Stimulated activated CD4-positive, alpha-beta T cell treated with anti-CD3 and anti-CD28 coated beads, Interleukin-12 subunit alpha, Interleukin-12 subunit beta, amount 100 ng/mL, for 4 hours (primary cell): ENCODE measurements at places on chromosomes 5 and 9.

GRCh38 chr9:21081999-21082398, 4.3 kb upstream of the IFNB1 start:
- no peak for DNase-seq

DNA sequence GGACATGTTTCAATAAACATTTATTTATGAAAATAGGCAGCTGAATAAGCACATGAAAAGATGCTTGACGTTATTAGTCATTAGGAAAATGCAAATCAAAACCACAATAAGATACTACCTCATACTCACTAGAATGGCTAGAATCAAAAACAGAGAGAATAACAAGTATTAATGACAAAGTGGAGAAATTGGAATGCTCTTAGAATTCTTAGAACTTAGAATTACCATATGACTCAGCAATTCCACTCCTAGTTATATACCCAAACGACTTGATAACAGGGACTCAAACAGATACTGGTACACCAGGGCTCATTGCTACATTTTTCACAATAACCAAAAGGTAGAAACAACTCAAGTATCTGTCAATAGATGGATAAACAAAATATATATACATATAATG, 15.1 kb upstream of the TRIM36 start:
- DNase-seq, result no peak

DNA sequence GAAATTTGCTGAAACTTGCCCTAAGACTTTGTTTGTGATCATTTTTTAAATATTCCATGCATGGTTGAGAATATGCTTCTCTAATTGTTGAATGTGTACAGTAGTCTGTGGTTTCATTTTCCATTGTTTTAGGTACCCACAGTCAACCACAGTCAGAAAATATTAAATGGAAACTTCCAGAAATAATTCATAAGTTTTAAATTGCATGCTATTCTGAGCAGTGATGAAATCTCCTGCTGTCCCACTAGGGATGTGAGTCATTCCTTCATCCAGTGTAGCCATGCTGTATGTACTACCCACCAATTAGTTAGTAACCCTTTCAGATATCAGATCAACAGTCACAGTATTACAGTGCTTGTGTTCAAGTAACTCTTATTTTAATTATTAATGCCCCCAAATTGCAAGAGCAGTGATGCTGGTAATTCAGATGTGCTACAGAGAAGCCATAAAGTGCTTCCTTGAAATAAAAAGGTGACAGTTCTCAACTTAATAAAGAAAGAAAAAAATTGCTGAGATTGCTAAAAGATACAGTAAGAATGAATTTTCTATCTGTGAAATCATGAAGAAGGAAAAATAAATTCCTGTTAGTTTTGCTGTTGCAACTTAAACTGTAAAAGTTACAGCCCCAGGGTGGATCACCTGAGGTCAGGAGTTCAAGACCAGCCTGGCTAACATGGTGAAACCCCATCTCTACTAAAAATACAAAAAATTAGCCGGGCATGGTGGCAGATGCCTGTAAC, 79.9 kb upstream of the FBXL17 start:
- DNase-seq, result no peak

- DNase-seq, result no peak
Measured at GRCh38 chr9:76887951-76888350, 18.0 kb downstream of the PRUNE2 start.

DNA sequence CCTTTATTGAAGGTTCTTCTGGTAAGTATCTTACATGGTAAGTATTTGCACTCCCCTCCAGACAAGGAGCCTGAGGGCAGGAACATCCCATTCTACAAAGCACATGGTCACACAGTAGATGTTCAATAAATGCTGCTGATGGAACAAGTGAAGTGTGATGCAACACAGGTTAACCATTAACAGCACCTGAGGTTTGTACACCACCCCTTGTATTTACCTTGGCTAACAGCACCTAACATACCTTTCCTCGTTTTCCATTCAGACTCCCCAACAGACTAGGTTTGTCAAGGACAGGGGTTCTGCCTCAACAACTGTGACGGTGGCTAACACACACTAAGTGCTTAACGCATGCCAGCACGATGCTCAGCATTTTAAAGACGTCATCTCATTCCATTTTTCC, 213.6 kb downstream of the MAPKAP1 start:
- no peak for DNase-seq

GRCh38 chr5:131810510-131811249, 13.9 kb upstream of the FNIP1 start:
- no peak for DNase-seq

- no peak for DNase-seq
Measured at GRCh38 chr5:35046774-35047173, 975 bp downstream of the AGXT2 start.

- no peak for DNase-seq
Measured at GRCh38 chr9:93297659-93298497, 113.9 kb downstream of the WNK2 start.

DNA sequence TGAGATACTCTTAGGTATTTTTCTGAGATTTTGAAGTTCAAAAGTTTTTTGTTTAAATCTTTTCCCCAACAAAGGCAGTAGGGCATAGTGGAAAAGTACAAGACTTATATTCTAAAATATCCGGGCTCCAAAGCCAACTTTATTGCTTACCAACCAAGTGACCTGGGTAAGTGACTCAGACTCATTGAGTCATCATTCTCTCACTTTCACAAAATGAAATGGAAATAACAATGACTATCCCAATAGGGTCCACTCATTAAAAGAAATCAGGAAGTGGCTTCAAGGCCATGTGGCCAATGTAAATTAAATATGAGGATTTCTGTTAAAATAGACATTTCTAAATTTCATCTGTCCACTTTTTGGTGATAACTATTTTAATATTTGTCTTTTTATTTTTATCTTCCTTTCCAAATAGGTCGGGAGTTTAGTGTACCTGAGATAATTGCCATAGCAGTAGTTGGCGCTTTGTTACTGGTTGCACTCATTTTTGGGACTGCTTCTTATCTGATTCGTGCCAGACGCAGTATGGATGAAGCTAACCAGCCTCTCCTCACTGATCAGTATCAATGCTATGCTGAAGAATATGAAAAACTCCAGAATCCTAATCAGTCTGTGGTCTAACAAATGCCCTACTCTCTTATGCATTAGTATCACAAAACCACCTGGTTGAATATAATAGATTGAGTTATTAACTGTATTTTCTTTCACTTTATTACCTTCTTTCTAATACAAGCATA, 15.5 kb downstream of the TYRP1 start:
- no peak for DNase-seq
